ENCODE measurements at places on chromosomes 16 and 17.

DNA sequence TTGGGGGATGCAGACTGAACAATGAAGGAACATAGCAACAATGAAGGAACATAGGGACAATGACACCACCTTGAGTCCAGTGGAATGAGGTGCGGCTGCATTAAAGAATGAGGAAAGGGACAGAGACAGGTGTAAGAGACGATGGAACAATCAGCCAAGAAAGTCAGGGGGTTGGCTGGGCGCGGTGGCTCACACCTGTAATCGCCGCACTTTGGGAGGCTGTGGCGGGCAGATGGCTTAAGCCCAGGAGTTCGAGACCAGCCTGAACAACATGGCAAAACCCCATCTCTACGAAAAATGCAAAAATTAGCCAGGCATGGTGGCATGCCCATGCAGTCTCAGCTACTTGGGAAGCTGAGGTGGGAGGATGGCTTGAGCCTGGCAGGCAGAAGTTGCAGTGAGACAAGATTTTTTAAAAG is 13.6 kb upstream of the CBFB start:
- DNase-seq = no peak

- DNase-seq = peak; percentile 43
These were observed 21.7 kb downstream of the USP36 start for GRCh38 chr17:78818932-78819331.

- DNase-seq = no peak
These were observed 4.1 kb upstream of the MPO start for GRCh38 chr17:58284613-58285421.

DNA sequence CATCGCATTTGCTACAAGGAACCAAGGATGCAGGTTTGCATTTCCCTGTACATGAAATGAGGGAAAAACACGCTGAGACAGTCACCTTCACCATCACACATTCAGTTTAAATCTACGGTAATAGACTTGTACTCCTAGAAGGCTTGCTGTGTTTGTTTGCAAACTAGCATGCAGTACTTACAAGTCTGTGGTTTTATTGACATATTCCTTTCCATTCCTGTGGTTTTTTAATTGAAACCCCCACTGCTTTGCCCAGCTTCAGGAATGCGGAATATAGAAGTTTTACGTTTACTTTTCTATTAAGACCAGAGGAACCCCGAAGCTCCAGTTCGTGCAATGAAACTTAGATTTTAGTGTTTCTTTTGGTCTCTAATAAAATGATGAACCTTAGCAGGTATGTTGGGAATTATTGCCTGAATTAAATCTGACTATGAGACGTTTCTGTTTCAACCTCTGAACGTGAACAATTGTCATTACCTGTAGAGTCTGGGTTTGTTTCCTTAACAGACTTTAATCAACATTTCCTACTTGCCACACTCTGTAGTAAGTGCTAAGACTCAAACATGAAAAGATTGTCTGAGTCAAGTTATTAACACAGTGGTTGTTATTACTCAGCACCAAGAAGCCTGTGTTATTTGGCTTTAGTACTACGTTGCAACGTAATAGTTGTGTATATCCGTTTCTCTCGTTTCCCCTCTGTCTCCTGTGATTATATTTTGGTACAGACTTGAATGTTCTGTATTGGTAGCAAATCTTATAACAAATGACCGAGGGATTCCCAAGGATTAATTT is 793.3 kb upstream of the GOT2 start:
- no peak for DNase-seq

GRCh38 chr16:10558746-10559641 is 21.4 kb downstream of the EMP2 start:
- no peak for DNase-seq

- DNase-seq = no peak
These were observed 10.8 kb downstream of the TAT start for GRCh38 chr16:71565812-71566700.
